ENCODE measurements at places on chromosomes 1 and 21. TPM values are rescaled to one million over a fixed set of nuclear protein-coding genes. Genes with fewer than 3 reads are reported as not detected.
A peak's percentile ranks its signal among the peaks of the same experiment; 100 is the strongest.

DNA sequence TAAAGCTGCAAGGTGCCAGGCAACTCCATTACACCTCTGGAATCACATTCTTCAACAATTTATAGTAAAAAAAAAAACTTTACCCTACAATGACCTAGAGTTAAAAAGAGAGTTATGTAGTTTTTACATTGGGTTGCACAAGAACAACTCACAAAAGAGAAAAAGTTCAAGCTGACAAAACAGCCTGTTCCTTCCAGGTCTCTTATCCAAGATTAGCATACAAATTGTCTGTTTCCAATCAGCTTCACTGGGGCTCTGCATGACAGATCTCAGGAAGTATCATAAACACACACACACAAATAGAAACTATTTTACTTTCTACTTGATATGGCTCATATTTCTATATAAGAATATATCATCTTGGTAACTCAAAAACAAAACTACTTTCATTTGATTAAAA, 154.6 kb downstream of the PCNX2 start:
- no peak overlapping the region for H3K4me3 ChIP-seq
- DNase-seq: no peak
- H3K36me3 ChIP-seq: no peaks in the 10 kb centered on the region
- no peaks in the 10 kb centered on the region for H3K4me1 ChIP-seq
- no peak overlapping the region for H3K27ac ChIP-seq

DNA sequence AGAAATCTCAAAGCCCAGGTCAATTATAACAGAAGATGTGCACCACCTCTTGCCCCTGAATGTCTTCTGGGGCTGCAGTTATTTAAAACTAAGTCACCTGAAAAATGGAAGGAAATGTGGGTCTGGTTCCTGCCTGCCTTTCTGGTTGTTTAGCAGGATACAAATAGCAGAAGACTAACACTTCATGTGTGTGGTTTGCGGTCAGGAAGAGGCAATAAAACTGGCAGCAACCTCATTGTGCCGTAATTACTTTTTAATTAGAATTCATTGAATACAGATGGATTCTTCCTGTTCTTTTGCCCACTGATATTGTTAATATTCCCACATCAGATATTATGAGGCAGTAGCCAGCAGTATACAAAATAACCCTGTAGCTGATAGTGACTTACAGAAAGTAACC, 345.7 kb downstream of the ZNF326 start:
- H3K4me1 ChIP-seq: peaks cover 9% of the 10 kb centered on the region
- H3K27me3 ChIP-seq: no peaks in the 10 kb centered on the region
- H3K27ac ChIP-seq: no peak overlapping the region
- DNase-seq: peak; percentile 4
- H3K4me3 ChIP-seq: no peak overlapping the region

DNA sequence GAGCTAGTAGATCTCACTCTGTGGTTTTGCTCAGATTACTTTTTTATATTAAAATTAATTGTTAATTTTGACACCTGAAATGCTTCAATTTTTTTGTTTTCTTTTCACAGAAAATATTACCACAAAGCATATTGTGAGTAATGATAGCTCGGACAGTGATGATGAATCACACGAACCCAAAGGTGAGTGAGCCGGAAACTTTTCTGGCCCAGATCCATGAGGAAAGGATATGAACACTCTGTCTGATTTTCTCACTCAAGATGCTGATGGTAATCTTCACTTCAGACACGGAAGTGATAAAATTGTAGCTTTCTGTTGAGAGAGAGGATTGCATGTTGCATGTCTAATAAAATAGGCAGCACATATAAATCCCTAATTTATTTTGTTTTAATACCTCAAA, 121.8 kb downstream of the PLA2G4A start:
- H3K27ac ChIP-seq: no peak overlapping the region
- no peaks in the 10 kb centered on the region for H3K36me3 ChIP-seq
- DNase-seq: no peak
- H3K27me3 ChIP-seq: no peaks in the 10 kb centered on the region
- no peak overlapping the region for H3K4me3 ChIP-seq

DNA sequence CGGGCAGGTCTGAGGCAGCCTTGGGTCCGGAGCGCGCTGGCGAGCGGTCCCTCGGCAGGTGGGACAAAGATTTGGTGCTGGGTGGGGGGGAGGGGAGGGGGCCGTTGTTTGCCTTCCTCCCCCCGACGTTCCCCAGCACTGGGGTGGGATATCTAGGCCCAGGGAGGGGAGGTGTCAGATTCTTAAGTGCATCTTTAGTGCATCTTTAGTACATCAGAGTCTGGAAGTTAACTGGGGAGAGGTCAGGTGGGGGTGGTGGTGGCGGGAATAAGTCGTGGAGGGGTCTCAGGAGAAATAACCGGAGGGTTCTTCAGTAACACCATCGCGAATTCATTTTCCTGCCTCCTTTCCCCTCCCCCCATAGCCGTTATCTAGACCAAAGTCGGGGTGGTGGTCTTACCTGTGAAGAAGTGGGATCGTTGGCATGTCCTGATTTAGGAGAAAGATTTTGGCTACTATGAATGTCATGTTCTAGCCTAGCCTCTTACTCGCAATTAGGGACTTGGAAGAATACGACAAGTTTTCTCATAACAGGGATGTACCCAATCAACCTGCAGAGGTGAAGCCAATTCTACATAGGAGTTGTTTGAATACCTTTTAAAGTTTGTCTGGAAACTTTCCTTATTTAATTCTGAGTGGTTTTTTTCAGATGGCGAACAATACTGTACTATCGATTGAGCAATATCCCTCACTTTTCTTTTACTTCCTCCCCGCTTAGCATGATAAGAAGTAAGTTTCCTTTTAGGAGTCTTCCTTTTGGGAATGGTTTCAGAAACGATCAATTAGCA, 886 bp downstream of the ZMYM4 start:
- H3K27me3 ChIP-seq: no peaks in the 10 kb centered on the region
- H3K4me1 ChIP-seq: peaks cover 20% of the 10 kb centered on the region
- no peaks in the 10 kb centered on the region for H3K36me3 ChIP-seq
- peak overlapping the region; percentile 57 for H3K4me3 ChIP-seq

DNA sequence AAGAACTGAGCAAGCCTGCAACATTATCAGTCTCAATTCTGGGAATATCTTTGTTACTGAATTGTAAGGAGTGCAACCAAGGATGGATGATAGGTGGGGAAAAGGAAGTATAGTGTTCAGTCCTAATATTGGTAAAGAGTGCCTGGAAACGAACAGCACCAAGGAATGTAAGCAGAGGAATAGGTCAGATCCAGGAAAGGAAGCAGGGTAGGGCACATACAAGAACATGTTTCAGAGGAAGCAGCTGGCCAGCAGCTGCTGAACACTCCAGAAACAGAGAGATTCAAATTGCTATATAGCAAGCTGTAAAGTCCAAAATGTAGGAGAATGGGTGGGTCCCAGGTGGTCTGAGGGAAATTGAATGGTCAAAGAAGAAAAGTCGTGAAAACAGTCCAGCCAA, 37.9 kb downstream of the CRB1 start:
- DNase-seq: no peak
- H3K27ac ChIP-seq: no peak overlapping the region
- H3K36me3 ChIP-seq: no peaks in the 10 kb centered on the region
- H3K4me3 ChIP-seq: no peak overlapping the region
- no peaks in the 10 kb centered on the region for H3K4me1 ChIP-seq

- H3K27ac ChIP-seq: no peak overlapping the region
- DNase-seq: no peak
- no peaks in the 10 kb centered on the region for H3K27me3 ChIP-seq
- H3K36me3 ChIP-seq: no peaks in the 10 kb centered on the region
- no peaks in the 10 kb centered on the region for H3K4me1 ChIP-seq
Measured at GRCh38 chr1:165436994-165437393, 7.9 kb downstream of the RXRG start.

The HTR6 gene
- total RNA-seq: 0.44 TPM

GRCh38 chr1:246304484-246305259, 202.4 kb downstream of the SMYD3 start:
- H3K4me3 ChIP-seq: no peak overlapping the region
- no peak for DNase-seq
- no peaks in the 10 kb centered on the region for H3K27me3 ChIP-seq
- no peak overlapping the region for H3K27ac ChIP-seq
- no peaks in the 10 kb centered on the region for H3K36me3 ChIP-seq

- H3K4me3 ChIP-seq: no peak overlapping the region
- no peak overlapping the region for H3K27ac ChIP-seq
- H3K4me1 ChIP-seq: no peaks in the 10 kb centered on the region
- no peaks in the 10 kb centered on the region for H3K36me3 ChIP-seq
- H3K27me3 ChIP-seq: no peaks in the 10 kb centered on the region
- DNase-seq: no peak
Measured at GRCh38 chr1:57066980-57067610, 101.3 kb upstream of the C8B start.

GRCh38 chr1:40462956-40463590, 12.8 kb downstream of the ZFP69B start:
- H3K4me3 ChIP-seq: no peak overlapping the region
- H3K4me1 ChIP-seq: no peaks in the 10 kb centered on the region
- peaks cover 3% of the 10 kb centered on the region for H3K36me3 ChIP-seq
- H3K27ac ChIP-seq: no peak overlapping the region
- no peak for DNase-seq

DNA sequence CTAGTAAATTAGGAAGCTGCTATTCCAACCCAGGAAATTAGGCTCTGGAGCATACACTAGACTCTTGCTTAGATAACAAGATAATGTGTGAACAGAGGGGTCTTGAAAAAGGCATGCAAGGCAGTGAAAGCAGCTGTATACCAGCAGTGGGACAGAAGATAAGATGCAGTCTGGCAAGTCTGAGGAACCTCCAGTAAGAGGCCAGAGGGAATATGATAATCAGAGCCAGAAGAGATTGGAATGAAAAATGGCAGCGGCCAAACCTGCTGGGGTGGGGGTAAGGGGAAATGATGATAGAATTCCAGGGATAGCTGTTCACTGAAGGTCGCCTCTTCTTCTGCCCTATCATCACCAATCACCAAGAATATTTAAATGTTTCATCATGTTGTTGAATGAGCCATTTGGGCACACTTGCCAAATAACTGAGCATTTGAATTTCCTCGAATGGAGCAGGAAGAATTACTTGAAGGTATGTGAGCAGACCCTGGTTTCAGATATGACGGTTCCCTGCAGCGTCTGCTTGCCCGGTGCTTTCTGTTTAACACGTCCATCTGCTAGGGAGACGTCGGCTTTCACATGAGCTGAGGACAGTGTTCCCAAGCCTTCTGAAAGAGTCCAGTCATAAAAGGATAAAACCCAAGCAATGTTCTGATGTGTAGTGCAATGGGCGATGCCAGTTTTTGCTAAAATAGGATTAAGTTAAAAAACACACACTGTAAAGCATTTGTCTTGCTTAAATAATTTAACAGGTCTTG, 173.3 kb downstream of the RWDD3 start:
- no peak overlapping the region for H3K4me3 ChIP-seq
- H3K4me1 ChIP-seq: no peaks in the 10 kb centered on the region
- DNase-seq: no peak
- no peaks in the 10 kb centered on the region for H3K27me3 ChIP-seq

The ATAD3C gene
- 1.6 TPM for total RNA-seq

The OR2M3 gene
- not detected for total RNA-seq

- H3K4me3 ChIP-seq: no peak overlapping the region
- H3K36me3 ChIP-seq: no peaks in the 10 kb centered on the region
- H3K27ac ChIP-seq: no peak overlapping the region
- H3K4me1 ChIP-seq: no peaks in the 10 kb centered on the region
- H3K27me3 ChIP-seq: no peaks in the 10 kb centered on the region
Measured at GRCh38 chr1:195954848-195955247, 653.4 kb downstream of the KCNT2 start.

DNA sequence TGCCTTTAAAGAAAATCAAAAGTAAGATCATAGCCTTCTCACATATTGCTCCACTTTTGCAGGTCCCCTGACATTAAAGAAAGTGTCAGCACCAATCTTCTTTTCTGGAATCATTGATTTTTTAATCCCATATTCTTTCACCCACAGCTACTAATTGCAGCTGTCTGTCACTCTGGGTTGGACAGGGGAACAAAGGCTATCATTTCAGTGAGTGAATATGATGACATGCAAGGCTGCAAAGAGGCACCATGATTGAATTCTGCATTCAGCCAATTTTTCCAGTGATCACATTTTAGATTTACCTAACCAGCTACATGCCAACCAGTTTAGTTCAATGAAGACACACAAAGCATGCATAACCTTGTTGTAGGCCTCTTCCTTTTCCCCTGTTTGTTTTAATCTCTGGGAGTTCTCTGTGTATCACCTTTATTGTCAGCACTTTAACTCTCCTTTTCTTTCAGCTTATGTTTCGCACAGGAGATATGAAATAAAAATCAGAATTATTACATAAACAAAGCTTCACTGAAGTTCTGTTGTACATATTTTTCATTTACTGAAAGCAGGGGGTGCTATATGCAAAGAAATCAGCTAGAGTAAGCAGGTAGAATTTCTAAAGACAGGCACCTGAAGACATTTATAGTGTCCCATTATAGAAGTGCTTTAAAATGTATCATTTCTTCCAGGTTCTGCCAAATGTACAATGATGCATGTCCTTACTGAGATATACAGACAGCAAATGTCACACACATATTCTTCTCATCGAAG, 584.8 kb downstream of the PLA2G4A start:
- H3K4me3 ChIP-seq: no peak overlapping the region
- no peaks in the 10 kb centered on the region for H3K27me3 ChIP-seq
- no peak for DNase-seq
- no peak overlapping the region for H3K27ac ChIP-seq
- H3K4me1 ChIP-seq: no peaks in the 10 kb centered on the region
